Esophagus squamous epithelium (tissue), 5 donors: ENCODE measurements at places on chromosomes 16 and 17.

- no peak for DNase-seq
These were observed 145.8 kb downstream of the CYLD start for GRCh38 chr16:50887500-50888298.

DNA sequence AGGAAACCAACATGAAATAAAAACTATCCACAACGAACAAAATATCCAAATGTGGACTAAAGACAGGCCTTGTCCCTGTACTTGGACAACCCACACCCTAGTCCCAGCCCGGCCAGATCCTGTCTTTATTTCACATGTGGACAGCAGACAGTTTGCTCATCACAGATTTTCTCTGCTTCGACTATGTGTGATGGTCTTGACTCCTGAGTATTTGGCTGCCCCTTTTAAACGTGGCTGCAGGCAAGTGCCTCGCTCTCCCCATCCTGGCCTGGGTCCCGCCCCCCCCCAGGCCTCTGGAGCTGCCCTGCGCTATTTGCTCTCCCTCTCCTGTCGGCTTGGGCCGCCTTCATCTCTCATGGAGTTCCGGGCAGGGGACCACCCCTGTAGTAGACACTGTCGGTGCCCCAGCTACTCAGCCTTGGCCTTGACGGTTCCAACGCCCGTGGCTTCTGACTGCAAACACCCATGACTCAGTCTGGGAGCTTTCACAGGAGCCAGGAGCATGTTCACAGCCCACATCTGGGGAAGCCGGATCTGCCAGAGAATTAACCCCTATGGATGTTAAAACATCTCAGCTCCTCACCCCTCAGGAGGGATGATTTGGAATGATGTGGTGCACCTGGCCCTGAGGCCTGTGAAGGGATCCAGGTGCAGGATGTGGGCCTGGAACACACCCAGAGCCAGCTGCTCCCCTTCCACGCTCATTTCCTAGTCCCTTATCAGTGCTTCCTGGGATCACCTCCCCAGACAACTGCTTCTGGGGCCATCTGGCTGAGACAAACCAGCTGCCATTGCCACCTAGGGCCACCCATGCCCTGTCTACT is 229.7 kb upstream of the RPL38 start:
- DNase-seq = no peak

DNA sequence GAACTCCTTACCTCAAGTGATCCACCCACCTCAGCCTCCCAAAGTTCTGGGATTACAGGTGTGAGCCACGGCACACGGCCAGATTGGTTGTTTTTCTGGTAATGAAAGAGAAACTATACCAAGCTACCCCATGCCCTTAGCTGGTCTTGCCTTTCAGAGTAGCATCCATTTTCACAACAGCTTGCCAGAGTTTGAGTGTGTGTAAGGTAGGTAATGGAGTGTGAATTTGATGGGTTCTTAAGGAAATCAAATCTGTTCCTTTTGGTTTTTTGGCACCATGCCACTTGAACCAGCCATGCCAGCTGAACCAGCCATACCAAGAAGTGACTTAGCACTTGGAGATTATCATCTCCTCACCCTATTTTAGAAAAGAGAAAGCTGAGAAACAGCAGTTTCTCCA is 5.1 kb downstream of the CALCOCO2 start:
- no peak for DNase-seq

- no peak for DNase-seq
These were observed 19.4 kb downstream of the ARHGAP44 start for GRCh38 chr17:12808723-12809122.

DNA sequence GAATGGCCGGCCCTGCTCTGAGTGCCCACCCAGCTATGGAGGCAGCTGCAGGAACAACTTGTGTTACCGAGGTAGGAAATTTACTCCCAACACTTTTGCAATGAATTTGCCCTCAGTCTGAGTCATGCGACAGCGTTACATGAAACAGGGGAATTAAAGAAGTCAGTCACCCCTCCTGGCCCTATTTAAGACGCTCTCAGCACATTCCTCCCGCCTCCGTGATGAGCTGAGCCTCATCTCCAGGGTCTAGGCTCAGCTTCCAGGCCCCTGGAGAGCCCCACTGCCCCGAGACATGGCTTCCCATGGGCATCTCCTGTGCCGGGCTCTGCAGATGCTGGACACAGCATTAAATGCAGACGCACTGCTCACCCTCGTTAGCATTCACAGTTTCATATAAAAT is 35.0 kb downstream of the CRISPLD2 start:
- no peak for DNase-seq

DNA sequence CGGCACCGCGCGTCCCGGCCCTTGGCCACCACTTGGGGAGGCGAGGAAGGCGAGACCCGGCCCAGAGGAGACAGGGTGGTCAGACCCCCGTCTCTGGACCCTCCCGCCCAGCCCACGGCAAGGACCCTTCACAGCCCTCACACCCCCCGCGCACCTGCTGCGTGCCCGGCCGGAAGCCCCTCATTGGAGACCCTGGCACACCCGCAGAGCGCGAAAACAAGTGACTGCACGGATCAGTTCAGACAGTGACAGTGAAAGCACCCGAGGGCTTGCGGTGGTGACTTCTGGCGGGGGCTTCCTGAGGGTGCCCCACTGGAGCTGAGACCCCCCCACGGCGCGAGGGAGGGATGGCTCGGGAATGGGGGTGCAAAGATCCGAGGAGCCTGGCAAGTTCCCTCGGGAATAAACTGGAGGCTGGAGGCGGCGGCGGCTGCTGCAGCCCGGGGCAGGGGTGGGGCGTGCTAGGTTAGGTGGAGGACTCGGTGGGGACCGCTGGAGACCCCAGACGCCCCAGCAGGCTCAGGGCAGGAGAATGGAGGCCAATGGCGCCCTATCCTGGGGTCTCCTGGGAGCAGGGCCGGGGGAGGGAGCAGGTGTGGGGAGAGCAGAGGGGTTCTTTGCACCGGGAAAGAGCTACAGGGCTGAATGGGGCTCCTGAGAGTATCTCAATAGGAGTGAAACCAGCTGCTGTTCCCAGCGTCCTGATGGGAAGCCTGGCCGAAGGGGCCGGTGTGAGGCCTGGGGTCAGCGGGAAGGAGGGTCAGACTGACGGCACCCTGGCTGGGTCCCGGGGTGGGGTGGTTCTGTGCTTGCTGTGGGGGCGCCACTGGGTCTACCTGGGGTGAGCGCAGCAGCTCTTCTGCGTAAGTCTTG is 824 bp upstream of the FBXL16 start:
- no peak for DNase-seq

GRCh38 chr17:64146418-64147109 is 16.6 kb upstream of the ERN1 start:
- DNase-seq = no peak

DNA sequence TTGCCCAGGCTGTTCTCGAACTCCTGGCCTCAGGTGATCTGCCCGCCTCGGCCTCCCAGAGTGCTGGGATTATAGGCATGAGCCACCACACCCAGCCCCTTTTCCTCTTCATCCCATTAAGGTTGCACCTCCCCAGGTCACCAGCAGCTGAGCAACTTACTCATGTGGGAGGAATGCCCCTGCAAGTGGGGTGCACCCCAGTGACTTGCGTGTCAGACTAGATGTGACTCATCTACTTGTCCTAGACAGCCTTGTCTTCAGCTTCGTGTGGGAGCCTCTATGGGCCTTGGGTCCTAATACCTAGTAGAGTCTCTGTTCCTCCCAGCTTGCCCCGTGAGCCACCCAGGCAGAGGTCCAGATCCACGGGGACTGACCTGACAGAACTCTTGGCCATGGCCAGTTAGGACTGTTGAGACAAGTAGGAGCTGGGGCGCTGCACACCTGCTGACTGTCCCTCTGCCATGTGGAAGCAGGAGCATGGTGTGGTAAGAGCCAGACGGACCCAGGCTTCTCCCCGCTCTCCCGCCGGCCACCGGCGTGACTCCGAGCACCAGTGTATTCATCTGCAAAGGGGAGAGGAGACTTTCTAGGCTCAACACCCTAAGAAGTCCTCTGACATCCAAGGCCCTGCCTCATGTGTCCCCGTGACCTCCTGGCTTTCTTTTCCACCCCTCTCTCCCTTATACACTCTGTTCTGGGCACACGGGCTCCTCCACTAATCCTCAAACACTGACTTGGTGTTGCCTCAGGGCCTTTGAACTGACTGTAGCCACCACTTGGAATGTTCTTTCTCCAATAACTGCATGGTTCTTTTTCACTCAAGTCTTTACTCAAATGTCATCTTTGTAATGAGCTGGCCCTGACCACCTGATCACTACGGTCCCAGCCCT is 11.6 kb upstream of the CBX4 start:
- DNase-seq = no peak

GRCh38 chr17:4490637-4491061 is 8.0 kb upstream of the SPNS2 start:
- DNase-seq = no peak

DNA sequence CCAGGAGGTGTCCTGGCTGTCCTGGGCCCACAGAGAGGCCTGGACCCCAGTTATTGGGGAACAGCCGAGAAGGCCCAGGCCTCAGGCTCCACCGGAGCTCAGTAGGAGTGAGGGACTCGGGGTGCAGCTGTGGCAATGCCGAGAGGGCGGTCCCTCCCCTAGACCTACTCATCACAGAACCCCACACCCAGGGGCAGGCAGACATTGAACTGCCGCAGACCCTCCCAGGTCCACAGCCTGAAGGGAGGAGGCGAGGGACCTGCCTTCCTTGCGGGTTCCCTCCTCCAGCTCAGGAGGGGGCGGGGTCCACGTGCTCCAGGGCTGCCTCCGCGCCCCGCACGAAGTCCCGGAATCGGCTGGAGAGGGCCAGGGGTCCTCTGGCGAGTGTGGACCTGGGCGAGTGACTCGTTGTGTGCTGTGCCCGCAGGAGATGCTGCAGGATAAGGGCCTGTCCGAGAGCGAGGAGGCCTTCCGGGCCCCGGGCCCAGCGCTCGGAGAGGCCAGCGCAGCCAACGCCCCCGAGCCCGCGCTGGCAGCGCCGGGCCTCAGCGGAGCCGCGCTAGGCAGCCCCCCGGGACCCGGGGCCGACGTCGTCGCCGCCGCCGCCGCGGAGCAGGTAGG is 3.9 kb downstream of the TBX4 start:
- DNase-seq = no peak

GRCh38 chr17:10457952-10458351 is 11.4 kb downstream of the MYH4 start:
- no peak for DNase-seq
